Left kidney (tissue), 8 donors: ENCODE measurements at places on chromosomes 11 and 22. TPM values are rescaled to one million over a fixed set of nuclear protein-coding genes. Genes with fewer than 3 reads are reported as not detected.

KCNC1 gene
- 1.5 TPM for polyA plus RNA-seq

MYO7A gene
- polyA plus RNA-seq, result 3.7 TPM

DENND6B gene
- 13.9 TPM for polyA plus RNA-seq

RASGRP2 gene
- polyA plus RNA-seq, result 2.6 TPM

GTSE1 gene
- 25.2 TPM for polyA plus RNA-seq
